ENCODE measurements at places on chromosomes 3 and 15.

DNA sequence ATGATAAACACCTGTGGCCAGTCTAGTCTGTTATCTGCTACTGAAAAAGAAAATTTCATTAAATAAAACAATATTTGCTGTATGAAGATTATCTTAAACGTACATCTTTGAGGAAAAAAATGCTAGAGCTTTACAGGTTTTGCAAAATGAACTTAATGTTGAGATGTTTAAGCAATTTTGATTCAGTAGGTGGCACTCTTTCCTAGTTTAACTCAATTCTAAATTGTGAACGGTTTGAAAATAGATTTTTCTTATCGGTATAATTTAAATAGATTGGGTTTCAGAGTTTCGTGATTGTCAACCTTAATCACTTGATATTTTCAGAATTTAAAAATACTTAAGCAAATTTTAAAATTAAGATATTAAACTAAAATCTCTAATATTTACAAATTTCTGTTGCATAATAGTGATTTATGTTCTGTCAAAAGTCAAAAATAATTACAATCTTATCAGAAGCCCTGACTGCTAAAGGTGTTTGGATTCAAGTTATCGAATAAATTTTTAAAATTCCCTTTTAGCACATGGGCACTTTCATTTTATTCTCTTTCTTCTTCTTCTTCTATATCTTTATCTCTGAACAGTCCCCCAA lies 7.0 kb upstream of the RNF111 start:
- DNase-seq: peak; percentile 54

- peak; percentile 57 for DNase-seq
These were observed 42.0 kb downstream of the UMPS start for GRCh38 chr3:124772081-124772831.

DNA sequence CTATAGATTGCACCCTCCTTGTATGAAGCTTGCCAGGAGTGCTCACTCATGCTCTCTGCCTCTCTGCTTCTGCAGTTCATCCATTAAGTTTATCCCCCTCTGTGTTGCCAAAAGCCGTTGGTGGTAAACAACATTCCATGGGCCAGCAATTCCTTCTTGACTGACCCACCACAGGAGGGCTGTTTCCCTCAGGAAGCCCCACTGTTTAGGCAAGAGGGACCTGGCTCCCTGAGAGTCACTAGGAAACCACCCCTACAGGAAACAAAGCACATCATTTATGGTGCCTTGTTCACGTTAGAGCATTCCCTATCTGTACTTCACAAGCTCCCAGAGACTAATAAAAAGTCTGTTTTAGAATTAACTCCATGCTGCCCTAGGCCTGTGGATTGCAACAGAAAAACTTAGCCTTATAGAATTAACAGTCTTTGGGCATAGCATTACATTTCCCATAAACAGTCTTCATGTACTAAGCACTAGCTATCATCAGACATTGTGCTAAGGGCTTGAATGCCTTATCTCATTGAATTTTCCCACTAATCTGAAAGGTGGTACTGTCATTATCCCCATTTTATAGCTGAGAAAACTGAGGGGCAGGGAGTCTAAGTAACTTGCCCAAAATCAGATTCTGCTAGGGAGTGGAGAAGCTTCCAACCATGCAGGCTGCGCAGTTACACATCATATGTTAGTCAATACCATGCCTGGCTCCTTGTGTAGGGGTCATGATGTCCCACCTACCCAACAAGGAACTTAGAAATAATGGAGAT lies 149.9 kb downstream of the SHQ1 start:
- no peak for DNase-seq

- peak; percentile 95 for DNase-seq
These were observed 31.8 kb upstream of the ZNF774 start for GRCh38 chr15:90320062-90320884.

- no peak for DNase-seq
These were observed 97.7 kb downstream of the EPHB1 start for GRCh38 chr3:134892761-134893160.

- no peak for DNase-seq
These were observed 3.6 kb downstream of the PRSS50 start for GRCh38 chr3:46713898-46714552.

DNA sequence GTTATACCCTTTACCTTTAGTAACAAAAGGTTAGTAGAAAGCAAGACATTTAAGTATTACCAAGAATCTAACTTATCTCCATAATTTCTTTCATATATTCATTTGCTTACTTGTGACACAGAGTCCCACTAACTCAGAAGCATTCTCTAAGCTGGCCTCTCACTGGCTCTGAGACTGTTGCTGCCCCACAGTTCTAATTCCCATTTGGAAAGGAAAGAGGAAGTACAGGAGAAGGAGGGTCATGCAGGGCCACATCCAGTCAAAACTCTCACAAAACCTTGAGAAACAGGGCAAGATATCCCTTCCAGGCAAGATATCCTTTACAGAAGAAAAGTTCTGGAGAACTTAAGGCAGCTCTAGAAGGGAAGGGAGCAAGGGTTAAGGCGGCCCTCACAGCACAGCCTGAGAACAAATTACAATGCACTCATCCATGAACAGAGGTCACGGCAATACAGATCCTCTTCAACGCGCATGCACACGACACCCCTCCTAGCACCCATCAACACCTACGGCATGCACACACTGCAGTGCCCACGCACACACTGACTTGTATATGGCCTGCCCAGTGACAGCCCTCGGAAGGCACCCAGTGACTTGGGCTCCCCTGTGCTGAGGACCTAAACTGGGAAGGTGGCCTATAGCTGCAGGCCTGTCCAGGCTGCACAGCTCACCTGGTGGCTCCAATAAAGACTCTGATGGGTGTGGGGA lies 13.0 kb upstream of the MYO5C start:
- DNase-seq: no peak

GRCh38 chr3:32288819-32289218 lies 50.3 kb downstream of the CMTM8 start:
- no peak for DNase-seq

All from foreskin fibroblast (primary cell).